H54 (cell line): ENCODE measurements at places on chromosomes 1 and 21.

- no peak for DNase-seq
Measured at GRCh38 chr1:45928486-45929205, 125.2 kb downstream of the MAST2 start.

- peak; percentile 5 for DNase-seq
Measured at GRCh38 chr21:14321042-14321441, 61.9 kb downstream of the HSPA13 start.

DNA sequence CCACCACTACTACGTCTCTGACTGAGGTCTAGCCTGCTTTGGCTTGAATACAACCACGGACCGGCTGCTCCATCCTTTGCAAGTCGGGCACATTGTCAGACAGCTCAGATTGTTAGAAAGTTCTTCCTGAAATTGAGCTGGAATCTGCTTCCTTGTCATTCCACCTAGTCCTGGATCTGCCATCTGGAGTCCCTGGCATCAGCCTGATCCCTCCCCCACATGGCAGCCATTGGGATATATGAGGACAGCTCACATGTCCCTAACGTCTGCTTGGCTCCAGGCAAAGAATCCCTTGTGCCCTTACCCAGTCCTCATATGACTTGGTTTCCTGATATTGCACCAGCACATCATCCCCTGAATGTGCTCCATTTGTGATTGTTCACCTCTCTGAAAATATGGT lies 56.3 kb upstream of the SYT6 start:
- no peak for DNase-seq

GRCh38 chr21:45962531-45963231 lies 18.9 kb upstream of the COL6A1 start:
- no peak for DNase-seq

GRCh38 chr1:244067893-244068292 lies 16.8 kb downstream of the ZBTB18 start:
- DNase-seq = no peak

- no peak for DNase-seq
Measured at GRCh38 chr1:99176753-99177152, 87.5 kb upstream of the PLPPR4 start.

DNA sequence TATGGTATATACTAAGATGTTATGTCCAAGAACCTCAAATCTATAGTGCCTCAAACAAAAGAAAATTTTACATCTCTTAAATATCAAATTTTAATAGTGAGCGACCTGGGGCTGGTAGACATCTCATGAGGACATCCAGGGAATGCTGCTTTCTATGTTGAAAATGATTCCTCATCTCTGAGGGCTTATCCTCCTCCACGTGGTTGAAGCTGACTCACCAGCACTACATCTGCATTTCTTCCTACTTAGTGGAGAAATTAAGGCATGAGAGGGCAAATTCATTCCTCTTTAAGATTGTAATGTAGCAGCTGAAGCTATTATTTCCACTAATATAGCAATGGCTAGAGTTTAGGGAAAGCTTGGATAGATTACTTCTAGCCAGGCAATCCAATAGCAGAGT lies 529.5 kb downstream of the COL11A1 start:
- DNase-seq = no peak

DNA sequence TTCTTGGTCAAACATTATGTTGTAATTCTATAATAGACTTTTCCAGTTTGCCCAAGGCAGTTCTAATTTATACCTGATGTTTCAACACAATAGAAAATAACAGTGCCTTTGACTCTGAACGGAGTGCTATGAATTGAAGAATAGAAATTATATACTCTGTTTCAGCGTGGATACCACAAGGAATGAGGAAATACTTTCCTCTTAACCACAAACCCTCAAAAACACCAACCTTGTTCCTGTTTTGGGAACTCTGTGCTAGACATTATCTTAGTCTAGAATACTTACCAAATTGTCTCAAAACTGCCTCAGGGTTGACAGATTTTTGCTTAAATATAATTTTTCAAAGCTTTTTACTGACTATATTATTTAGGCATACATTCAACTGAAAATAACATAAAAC lies 1629.3 kb downstream of the MRPL39 start:
- no peak for DNase-seq

GRCh38 chr1:56977910-56978309 lies 12.1 kb upstream of the C8B start:
- DNase-seq = no peak

DNA sequence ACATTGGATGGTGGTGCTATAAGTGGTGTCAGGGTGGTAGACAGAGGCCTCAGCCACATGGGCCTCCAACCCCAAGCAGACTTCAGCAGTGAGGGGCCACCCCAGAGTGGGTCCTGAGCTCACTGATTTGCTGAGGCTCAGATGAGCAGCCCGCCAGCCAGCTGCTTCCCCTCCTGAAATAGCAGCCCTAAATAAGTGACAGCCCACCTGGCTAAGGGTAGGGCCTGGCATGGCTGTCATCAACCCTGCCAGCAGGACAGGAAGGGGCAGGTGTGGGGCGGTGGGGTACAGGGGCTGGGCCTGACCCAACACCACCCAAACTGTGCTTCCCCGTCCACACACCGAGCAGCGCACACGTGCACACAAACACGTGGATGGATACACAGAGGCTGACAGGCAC lies 79.3 kb downstream of the GRIK3 start:
- DNase-seq = no peak

DNA sequence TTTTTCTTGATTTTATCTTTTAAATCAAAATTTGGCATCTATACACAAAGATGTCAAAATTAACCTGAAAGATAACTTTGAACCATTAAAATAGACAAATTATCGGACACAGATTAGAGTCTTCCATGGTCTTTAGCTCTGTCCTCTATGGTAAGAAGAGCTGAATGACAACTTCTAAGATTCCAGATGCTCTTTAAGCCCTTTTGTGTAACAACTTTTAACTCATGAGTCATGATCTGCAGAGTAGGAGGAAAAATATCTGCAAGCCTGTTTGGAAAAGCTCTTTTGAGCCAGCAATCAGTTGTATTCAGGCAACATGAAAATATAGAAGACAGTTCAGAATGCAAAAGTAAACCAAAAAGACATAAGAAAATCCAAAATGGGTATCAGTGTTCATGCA lies 37.8 kb downstream of the TTC13 start:
- no peak for DNase-seq

DNA sequence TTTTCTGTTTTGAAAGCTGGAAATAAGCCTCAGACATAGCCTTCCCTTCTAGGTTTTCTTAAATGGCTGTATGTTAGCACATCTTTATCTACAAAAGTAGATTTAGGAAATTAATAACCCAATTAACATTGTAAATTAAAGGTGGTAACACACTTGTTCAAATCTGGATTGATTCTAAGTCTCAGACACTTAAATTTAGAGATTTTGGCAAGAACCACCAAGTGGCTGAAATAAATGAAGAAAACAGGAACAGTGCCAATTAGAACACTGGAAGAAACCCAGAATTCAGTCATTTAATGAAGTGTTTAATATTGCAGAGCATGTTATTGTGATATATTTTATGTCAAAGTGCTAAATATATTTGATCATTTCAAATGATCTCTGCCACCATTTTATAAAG lies 628.2 kb downstream of the USP25 start:
- no peak for DNase-seq

GRCh38 chr1:228270032-228270431 lies 62.2 kb downstream of the OBSCN start:
- no peak for DNase-seq

DNA sequence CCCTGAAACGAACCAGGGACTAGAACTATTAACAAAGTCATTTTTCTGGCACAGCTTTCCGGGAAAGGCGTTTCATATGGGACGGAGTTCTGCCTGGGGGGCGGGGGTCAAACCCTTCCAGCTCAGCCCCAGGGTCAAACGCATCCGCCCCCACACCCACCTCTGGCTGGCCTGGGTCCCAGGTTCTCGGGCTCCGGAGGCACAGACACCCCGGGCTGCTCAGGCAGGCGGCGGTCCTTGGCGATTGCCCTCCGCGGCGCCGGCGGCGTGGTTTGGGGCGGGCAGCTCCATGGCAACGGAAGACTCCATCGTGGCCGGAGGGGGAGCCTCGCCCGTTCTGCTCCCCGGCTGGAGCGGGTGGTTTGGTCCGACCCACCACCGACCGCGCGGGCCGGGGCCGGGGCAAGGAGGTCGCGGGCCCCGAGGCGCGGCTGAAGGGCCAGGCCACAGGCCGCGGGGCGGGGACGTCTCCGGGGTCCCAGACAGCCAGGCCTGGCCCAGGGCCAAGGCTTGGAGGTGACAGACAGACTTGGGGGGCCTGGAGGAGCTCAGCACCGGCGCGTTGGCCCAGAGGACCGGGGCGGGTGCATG lies at the start of gene CFAP74:
Gene CFAP74, minus strand, starts transcription at position 246 of the 591 bp plus-strand sequence. CDS start 12,830 bp downstream, outside the sequence.
- no peak for DNase-seq

DNA sequence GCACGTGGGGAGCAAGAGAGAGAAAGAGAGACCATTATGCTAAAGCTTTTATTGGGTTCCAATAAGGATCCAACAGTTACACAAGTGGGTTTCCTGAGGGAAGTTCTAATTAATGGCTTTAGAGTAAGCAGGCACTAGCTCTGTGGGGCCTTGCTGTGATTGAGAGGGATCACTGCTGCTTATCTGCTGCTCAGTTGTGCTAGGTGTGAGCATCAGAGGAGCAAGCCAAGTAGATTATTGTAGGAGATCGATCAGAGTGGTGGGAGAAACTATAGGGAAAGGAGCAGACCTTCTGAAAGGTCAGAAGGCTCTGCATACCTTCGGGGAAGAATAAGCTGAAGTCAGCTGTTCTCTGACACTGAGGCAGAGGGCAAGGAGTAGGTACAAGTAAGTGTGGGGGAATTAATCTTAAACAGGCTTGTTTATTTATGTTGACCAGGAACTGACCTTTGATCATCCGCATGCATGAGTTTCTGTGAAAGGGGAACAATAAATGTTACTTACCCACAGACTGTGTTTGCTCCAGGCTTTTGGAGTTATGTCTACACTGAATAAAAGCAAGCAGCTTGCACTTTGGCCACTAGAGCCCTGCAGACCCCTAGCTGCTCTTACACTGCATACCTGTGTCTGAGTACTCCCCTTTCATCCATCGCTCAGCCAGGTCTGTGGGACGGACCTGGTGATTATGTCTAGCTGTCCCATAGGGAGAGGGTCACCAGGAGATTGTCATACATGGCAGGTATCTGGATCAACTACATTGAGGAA lies 89.7 kb downstream of the TNNI3K start:
- DNase-seq = no peak

- peak; percentile 30 for DNase-seq
Measured at GRCh38 chr1:26279456-26280332, at the start of gene SH3BGRL3. Gene SH3BGRL3, plus strand, starts transcription at chr1:26280086. Its CDS starts 70 bp downstream, at chr1:26280156.

- DNase-seq = no peak
Measured at GRCh38 chr1:208061632-208062031, 150.7 kb upstream of the CD34 start.

DNA sequence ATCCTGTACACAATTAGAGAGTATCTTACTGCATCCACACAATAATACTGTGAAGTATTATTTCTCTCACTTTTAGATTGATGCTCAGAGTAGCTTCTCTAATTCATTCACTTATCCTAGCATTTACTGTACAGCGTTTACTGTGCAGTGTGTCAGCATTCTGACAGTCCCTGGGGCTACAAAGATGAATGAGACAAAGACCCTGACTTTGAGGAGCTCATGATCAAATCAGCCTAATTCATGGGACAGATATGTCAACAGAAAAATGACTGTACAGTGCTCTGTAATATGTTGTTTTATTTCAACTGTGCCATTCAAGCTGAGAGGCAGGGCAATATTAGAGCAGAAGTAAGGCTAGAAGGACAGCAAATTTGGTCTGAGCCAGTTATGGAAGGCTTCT lies 152.5 kb downstream of the ZNF648 start:
- DNase-seq = no peak

GRCh38 chr1:100767176-100767890 lies 47.8 kb downstream of the VCAM1 start:
- no peak for DNase-seq

- DNase-seq = no peak
Measured at GRCh38 chr1:93598861-93599439, 82.7 kb downstream of the BCAR3 start.

GRCh38 chr1:153535242-153536011 lies at the start of gene S100A6:
Gene S100A6, minus strand, starts transcription at chr1:153535991. Its CDS starts 652 bp downstream, at chr1:153535339.
- no peak for DNase-seq

- DNase-seq = no peak
Measured at GRCh38 chr1:217419194-217419551, 211.7 kb downstream of the GPATCH2 start.

DNA sequence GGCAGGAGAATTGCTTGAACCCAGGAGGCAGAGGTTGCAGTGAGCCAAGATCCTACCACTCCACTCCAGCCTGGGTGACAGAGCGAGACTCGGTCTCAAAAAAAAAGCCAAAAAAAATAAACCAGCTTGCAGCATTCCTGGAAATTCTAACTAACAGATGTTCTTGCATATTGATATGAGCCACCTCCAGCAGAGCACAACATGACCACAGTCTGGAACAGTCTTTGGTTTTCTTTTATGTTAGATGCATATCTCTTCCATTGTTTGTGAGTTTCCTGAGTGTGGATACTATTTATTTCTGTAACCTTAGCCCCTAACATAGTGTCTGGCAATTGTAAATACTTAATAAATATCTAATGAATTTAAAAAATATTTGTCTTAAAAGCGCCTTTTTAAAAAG lies 23.9 kb downstream of the IFNAR1 start:
- DNase-seq = no peak

GRCh38 chr1:238950784-238951183 lies 435.6 kb upstream of the CHRM3 start:
- DNase-seq = no peak

DNA sequence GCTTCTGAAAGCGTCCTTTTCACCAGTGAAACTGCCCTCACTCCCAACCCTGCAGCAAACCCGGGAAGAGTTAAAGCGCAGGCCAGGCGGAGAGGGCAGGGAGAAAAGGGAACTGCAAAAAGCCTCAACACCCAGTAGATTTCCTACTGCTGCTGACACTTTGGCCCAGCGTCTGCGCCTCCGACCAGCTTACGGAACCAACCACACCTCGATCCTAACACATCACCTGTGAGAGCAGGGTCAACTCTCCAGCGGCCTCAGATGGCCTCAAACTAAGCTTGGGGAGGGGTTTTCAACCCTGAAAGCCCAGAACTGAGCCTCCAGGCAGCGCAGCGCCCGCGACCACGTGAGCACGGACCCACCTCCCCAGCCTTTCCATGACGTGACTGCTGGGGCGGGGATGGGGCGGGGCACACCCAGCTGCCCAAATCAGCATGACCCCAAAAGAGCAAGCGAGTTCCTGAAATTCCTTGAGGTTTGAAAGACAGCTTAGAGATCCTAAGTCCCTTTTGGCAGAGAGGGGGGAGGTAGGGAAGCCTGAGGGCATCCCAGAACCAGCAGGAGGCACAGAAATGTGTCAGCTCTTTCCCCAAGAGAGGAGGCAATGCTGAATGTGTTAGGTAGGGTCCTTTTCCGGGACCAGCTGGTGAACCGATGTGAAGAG lies 59.1 kb downstream of the ITPKB start:
- peak; percentile 35 for DNase-seq
